Stimulated activated CD4-positive, alpha-beta T cell treated with anti-CD3 and anti-CD28 coated beads, Interleukin-1b, Interleukin-23, amount 100 ng/mL, for 24 hours (primary cell): ENCODE measurements at places on chromosomes 4 and X.

- DNase-seq, result no peak
Measured at GRCh38 chrX:9393571-9393970, 71.3 kb upstream of the TBL1X start.

- no peak for DNase-seq
Measured at GRCh38 chr4:137678796-137679195, 146.5 kb upstream of the PCDH18 start.

DNA sequence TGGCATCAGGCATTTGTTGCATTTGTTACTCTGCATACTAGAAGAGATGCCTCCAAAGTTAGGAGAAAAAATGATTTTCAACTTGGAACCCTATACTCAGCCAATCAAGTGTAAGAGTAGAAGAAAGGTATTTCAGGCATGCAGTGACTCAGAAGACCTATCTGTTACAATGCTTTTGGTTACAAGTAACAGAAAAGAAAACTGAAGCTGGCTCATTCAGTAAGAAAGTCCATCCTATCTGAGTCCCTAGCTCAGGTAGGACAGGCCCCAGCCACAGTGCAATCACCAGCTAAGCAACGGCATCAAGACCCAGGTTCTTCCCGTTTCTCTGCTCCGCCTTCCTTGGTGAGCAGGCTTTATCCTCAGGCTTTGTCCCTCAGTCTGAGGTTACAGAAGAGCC lies 23.3 kb downstream of the MECP2 start:
- DNase-seq, result no peak

- no peak for DNase-seq
Measured at GRCh38 chrX:10519761-10520160, 100.6 kb downstream of the MID1 start.

- DNase-seq, result peak; percentile 20
Measured at GRCh38 chr4:183722731-183723560, 63.9 kb downstream of the TRAPPC11 start.

GRCh38 chrX:130085551-130086446 lies 24.5 kb downstream of the ELF4 start:
- no peak for DNase-seq

DNA sequence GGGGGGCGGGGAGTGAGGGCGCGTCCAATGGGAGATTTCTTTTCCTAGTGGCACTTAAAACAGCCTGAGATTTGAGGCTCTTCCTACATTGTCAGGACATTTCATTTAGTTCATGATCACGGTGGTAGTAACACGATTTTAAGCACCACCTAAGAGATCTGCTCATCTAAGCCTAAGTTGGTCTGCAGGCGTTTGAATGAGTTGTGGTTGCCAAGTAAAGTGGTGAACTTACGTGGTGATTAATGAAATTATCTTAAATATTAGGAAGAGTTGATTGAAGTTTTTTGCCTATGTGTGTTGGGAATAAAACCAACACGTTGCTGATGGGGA lies 1.1 kb downstream of the HTT start:
- no peak for DNase-seq

GRCh38 chrX:13469963-13470684 lies 99.3 kb upstream of the EGFL6 start:
- DNase-seq, result no peak

- DNase-seq, result no peak
Measured at GRCh38 chr4:38333219-38333618, 330.8 kb upstream of the KLF3 start.

DNA sequence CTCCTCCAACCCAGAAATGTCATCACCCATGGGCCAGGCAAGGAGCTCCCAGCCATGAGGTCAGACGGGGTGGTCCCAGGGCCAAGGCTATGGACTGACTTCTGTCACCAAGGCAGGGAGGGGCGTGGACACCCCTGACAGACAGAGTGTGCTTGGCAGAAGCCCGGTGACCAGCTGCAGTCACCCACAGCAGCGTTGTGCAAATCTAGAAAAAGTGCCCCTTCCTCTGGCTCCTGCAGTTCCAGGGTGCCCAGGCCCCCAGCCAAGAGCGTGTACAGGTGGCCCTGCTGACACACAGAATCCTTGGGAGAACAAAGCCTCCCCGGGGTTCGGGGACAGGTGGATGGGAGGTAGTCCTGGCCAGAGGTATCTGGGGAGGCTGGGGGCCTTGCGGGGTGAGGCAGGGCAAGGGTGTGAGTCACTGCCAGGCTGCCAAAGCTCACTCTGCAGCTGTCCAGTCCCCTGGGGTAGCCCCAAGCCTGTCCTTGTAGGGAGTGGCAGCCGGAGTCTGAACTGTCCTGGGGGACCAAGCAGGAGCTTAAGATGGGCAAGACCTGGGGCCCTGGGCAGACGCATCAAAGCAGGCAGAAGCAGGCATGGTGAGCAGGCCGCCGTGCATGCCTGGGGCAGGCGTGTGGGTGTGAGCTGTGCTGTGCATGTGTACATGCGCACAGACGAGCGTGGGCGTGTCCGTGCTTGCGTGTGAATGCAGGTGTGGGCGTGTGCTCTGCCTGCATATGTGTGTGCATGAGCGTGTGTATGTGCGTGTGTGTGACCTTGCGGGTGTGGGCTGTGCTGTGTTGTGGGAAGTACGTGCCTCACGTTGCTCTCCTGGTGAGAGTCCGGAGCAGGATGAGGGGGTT lies 3.3 kb downstream of the MYL5 start:
- no peak for DNase-seq

DNA sequence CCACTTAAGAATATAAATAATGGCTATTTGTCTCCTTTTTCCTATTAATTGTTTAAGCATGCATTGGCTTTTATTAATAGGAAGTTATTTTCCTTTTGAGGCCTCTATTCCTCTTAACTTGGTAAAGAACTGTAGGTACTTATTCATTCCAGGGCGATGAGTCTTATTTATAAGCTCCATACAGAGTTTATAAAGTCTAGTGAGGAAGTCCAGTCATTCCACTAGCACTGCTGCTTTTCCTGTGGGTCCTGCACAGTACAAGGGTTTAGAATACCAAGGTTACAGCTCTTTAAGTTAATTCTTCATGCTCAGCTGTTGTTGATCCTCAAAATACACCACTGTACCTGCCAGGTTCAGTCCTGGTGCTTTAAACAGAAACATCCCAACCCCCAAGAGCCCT lies 28.5 kb upstream of the WNK3 start:
- no peak for DNase-seq

- DNase-seq, result no peak
Measured at GRCh38 chrX:102866981-102867656, 70.0 kb upstream of the RAB40AL start.

- DNase-seq, result no peak
Measured at GRCh38 chr4:134028421-134028820, 173.2 kb downstream of the PABPC4L start.

DNA sequence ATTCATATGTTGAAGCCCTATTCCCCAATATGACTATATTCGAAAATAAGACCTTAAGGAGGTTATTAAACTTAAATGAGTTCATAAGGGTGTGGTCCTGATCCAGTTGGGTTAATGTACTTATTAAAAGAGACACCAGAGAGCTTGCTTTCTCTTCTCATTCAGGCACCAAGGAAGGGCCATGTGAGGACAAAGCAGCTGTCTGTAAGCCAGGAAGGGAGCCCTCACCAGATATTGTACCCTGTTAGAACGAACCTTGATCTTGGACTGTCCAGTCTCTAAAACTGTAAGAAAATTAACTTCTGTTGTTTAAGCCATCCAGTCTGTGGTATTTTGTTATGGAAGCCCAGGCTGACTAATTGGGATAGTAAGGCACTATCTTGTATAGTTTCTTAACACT lies 9.1 kb upstream of the YTHDC1 start:
- DNase-seq, result no peak

DNA sequence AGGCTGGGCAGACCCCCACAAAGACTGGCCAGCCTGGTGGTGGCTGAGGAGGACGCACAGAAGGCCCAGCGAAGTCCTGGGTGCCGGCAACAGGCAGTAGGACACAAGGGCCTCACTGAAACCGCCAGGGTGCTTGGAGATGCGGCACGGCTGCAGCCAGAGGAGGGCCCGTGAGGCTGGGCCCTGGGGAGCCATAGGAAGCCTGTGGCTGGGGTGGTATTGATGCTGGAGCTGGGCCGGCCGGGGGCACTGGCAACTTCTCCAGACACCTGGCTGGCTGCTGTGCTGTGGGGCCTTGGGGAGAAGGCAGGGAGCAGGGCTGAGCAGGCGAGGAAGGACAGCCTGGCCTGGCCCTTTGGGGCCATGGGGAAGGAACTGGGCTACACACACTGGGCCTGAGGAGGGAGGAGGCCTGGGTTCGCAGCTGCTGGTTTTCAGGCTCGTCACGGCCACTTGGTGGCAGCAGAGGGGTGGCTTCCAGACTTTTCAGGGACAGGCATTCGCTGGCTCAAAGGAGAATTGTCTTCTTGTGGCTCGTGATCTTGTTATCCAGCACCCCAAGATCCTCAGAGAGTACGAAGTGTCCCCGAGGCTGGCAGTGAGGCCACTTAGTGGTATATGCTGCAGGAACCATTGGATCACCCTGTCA lies 37.2 kb downstream of the ATP2B3 start:
- DNase-seq, result peak; percentile 44

DNA sequence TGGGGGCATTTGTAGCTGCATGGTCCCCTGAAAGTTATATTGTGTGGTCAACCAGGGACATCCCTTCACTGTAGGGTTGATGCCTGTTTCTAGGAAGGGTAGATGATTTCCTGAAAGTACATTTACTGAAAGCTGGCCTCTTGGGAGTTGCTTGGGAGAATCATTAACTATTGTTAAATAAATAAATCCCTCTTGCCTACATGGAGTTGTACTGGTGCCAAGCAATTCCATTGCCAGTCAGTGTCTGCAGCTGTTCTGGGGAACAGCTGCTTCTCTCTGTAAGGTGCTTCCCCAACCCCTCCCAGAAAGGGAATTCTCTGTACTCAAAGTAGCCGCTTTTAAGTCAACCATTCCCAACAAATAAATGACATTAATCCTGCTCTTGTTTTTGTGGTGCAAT lies 51.1 kb downstream of the C4orf51 start:
- no peak for DNase-seq

DNA sequence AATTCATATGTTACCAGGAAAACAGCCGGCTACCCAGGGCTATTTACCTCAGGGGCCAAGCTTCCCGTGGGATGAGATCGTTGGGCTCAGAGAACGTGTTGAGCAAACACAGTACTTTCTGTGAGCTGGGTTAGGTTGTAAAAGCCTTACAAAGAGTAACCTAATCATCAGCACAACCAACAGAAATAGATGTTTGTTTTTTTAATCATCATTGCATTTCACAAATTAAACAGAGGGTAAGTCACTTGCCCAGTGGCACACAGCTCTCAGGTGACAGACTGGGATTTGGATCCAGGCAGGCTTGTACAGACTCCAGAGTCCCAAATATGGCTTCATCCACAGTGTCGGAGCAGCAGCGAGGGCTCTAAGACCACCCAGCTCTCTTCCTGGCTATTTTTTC lies 20.1 kb downstream of the SPON2 start:
- DNase-seq, result no peak

DNA sequence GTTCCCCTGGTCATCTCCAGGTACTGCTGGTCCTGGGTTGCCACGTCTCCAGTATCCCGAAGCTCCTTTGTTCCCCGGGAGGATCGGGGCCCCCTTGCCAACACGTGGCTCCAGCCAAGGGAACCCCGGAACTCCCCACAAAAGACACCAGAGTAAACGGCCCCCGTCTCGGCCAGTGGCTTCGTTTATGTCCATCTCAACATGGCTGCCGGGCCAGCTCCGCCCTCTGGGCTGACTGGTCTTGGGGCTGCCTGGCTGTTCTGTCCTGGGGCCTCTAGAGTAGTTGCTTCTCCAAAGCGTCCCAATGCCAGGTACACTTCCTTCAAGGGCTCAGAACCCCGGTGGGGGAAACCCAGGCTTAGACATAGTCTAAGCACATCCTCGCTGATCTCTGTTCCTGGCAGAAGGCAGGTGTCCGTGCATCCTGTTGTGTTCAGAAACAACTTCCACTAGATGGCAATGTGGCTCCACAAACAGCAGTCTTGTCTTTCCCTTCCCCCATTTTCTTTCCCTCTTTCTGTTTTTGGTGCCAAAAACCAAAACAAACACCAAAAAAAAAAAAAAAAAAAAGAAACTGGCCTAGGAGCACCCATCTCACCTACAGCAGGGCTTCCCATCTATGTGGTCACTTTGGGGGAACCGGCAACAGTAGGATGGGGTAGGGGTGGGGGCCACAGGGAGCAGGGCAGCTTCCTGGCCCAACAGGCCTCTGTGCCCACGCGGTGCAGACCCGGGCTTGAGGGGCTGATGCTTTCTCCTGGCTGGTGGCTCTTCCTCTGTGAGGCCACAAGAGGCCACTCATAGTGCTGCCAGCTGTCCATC lies 35.3 kb downstream of the NBDY start:
- peak; percentile 34 for DNase-seq

GRCh38 chr4:16065066-16065465 lies 18.8 kb downstream of the PROM1 start:
- DNase-seq, result no peak

- no peak for DNase-seq
Measured at GRCh38 chrX:40878766-40879165, 143.4 kb upstream of the MED14 start.

- DNase-seq, result no peak
Measured at GRCh38 chrX:19627081-19627480, 111.8 kb upstream of the MAP3K15 start.

- peak; percentile 3 for DNase-seq
Measured at GRCh38 chr4:146916479-146917076, 29.1 kb downstream of the TTC29 start.

DNA sequence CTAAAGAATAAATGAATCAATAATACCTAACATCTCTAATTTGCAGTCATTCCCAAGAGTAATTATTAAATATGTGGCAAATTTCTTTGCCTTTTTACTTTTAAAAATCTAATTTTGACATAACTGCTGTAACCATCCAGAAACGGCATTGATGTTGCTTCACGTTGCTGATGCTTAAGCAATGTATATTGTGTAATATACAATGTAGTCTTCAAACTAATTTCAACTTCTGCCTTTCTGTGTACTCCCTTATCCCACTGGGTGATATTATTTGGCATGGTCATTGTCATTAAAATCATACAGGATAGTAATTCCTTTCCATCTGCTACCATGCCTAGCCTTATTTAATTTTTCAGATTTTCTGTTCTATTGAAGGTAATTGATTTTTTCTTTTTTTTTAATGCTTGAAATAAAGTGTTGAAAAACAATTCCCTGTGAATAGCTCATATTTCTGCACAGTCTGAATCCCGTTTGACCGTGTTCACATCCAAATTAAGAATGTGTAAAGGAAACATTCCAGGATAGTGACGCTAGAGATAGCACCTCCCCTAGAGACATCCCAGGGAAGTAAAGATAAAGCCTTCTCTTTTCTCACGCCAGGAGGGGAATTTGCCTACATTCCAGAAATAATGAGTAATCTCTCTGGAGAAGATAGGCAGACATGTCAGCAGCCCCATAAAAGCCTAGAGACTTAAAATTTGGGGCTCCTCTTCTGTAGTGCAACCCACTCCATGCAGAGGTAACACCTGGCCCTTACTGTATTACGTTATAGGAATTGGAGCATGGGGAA lies 8.6 kb downstream of the FAM200B start:
- DNase-seq, result no peak

DNA sequence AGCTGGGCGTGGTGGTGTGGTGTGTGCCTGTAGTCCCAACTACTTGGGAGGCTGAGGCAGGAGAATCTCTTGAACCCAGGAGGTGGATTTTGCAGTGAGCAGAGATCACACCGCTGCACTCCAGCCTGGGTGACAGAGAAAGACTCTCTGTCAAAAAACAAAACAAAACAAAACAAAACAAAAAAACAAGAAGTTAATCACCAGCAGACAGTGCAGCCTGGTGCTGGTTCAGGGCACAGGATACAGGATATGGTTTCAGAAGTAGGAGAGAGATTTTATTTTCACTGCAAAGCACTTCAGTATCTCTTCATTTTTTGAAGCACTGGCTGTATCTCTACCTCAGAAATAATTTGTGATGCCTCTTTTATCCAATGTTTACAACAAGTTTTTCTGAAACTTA lies 1222.9 kb upstream of the PRKX start:
- no peak for DNase-seq

GRCh38 chrX:50799531-50799961 lies 14.4 kb downstream of the SHROOM4 start:
- no peak for DNase-seq
